Activated T-cell treated with anti-CD3 and anti-CD28 coated beads, Interleukin-2, amount 50 U/mL, for 48 hours (primary cell): ENCODE measurements at places on chromosomes 5 and 9.

- no peak for DNase-seq
Measured at GRCh38 chr5:171747061-171747859, 38.4 kb upstream of the SMIM23 start.

DNA sequence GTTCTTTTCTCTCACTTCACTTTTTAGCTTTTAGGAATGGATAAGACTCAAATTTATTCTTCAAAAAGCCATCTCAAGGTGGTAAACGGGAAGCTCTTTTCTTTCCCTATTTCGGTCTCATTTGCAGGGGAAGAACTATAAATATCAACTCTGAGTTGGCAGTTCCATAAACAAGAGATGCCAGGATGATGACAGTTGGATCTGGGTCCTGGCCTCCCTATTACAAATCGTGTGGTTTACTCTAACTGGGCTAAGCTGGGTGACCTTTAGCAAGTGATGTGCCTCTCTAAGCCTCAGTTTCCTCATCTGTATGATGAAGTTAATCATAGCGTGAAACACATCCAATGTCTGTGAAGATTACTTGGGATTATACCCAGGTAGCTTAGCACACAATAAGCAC lies 44.2 kb downstream of the TLE4 start:
- no peak for DNase-seq

GRCh38 chr5:149799119-149799623 lies 69.1 kb downstream of the PPARGC1B start:
- DNase-seq, result no peak

GRCh38 chr5:181218795-181219124 lies 4.3 kb upstream of the TRIM41 start:
- no peak for DNase-seq

GRCh38 chr9:127491516-127491915 lies 40.2 kb downstream of the LRSAM1 start:
- no peak for DNase-seq

DNA sequence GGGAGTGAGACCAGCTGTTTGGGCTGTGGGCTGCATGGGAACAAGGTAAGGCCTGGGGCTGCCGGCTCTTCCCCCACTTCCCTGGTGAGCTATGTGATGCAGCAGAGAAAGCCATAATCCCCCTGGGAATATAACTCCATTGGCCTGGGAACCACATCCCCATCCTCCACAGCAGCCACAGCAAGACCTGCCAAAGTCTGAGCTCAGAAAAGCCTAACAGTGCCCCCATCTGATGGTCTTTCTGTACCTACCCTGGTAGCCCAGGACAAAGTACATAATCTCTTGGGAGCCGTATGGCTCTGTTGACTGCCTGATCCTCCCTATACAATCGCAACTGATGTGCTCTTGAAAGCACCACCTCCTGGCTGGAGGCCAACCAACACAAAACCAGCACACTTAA lies 432.6 kb downstream of the CDH18 start:
- DNase-seq, result no peak

DNA sequence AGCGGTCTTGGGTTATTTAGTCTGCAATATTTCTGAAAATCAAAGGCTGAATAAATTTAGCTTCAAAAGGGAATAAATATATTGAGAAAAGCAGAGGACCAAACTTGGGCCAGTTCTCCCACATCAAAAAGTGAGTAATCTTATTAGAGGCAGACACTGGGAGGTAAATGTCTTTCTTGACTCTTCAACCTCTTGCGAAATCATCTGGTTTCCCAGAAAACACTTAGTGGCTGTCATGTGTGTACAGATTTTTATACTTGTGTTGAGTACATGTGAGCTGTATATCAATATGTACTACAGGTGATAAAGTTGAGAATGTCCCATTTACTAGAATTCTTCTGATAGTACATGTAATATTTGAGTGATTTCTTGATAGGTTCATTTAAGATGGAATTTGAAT lies 454.9 kb downstream of the PRR16 start:
- DNase-seq, result no peak

DNA sequence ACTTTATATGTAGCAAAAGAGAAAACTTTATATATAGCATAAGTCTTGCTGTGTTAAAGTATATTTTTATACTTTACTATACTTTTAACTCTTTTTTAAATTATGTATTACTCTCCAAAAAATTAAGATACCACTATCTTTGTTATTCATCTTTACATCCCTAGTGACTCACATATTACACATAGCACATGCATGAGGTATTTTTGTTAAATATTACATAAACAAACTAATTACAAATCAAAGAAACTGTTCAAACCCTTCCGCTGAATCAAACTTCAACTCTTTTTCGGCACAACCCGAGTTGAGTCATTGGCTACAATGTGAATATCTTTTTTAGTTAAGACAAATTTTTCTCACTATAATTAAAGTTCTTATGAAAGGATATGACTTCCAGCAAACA lies 32.1 kb downstream of the NADK2 start:
- no peak for DNase-seq

DNA sequence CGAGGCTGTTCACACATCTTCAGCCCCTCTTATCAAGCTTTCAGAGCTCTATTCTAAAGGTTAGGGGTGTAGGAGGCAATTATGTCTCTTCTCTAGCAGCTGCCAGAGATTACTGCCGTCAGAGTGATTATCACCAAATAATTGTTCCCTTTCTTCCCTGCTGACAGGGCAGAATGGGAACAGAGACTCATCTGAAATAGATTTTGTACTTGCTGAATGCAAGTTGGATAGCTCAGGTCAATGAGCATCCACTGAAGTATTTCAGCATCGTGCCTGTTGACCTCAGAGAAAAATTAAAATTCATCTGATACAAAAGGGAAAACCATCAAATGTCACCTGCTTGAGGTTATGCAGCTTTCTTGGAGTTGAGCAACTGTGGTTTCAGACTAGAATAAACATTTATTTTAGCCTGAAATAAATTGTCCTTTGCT lies 213.7 kb upstream of the MAP3K1 start:
- DNase-seq, result no peak

DNA sequence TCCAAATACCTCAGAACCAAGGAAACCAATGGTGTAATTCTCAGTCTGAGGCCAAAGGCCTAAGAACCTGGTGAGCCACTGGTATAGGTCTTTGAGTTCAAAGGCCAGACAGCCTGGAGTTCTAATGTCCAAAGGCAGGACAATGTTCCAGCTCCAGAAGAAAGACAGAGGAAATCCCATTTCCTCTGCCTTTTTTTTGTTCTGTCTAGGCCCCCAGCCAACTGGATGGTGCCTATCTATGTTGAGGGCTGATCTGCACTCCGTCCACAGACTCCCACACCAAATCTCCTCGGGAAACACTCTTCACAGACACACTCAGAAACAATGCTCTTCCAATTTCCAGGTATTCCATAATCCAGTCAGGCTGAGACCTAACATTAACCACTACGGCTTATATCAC lies 30.1 kb downstream of the FNIP1 start:
- DNase-seq, result no peak
